Mammary epithelial cell (primary cell): ENCODE measurements at places on chromosomes 4 and X.

GRCh38 chrX:17679820-17680219 lies 57.5 kb upstream of the SCML1 start:
- no peak for DNase-seq

- peak; percentile 32 for DNase-seq
Observed at GRCh38 chr4:176964116-176964691, 171.5 kb upstream of the VEGFC start.

GRCh38 chr4:113288257-113288656 lies 238.8 kb downstream of the ANK2 start:
- DNase-seq = no peak

- DNase-seq = no peak
Observed at GRCh38 chr4:26819478-26820095, 41.1 kb upstream of the STIM2 start.

- no peak for DNase-seq
Observed at GRCh38 chrX:48573690-48574269, 504 bp upstream of the RBM3 start.

DNA sequence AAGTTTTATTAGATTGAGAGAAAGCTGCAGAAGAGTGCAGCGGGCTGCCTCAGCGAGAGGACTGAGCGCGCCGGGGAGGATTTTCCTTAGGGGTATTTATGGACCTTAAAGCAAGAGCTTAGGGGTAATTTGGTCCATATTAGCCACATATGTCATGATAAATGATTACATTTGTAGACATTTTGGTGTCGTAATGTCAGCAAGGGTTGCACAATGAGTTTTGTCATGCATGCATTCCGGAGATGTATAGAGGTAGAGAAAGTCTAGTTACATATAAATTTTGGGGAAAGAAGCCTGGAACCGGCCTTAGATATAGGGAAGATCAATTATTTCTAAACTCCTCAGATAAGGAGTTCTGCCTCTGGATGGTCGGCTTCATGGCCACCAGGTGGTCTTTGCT lies 10.0 kb downstream of the MGST2 start:
- DNase-seq = no peak
